GM12891 (cell line): ENCODE measurements at places on chromosomes 6 and 20.

GRCh38 chr6:11833626-11834592, 55.3 kb upstream of the ADTRP start:
- no peak for DNase-seq

DNA sequence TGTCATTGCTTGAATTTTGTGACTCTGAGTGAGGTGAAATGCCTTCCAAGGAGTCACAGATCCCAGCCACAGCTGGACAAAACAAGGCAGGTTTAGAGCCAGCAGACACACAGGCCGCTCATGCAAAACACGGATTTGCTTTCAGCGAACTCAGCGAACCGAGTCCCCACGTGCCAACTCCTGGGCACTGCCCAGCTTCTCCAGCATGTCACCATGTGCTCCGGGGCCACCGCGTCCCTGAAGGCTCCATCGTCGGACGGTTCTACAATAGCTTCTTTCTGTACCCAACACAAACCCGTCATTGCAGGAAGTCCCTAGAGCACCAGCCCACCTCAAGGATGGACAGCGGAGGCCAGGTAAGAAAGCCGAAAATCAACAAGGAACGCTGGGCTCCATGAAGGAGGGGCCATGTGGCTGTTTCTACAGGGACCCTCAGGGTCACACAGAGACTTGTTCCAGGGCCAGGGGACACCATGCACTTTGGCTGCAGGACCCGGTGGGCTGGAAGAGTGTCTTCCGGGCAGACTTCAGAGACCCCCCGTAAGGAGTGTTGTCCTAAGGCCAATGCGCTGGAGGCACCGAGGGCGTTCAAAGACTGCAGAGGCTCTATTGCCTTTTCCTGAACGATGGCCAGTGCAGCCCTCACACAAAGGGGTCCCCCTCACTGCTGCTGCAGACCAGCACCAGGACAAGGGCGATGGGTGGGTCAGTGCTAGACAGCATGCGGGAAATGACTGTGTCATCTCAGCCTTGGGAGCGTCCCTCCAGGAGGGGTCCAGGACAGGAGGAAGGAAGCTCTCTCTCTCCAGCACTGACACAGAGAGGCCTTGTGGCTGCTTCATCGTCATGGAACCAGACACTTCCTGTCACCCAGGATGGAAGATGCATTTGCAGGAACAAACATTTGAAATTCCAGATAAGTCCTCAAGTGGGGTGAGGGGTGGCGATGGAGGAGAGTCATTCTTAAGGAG, 19.8 kb downstream of the DACT2 start:
- DNase-seq: no peak

GRCh38 chr6:162408826-162409535, 318.6 kb downstream of the PRKN start:
- DNase-seq: no peak

- DNase-seq: no peak
These were observed 91.7 kb upstream of the NFATC2 start for GRCh38 chr20:51634257-51634656.

- DNase-seq: no peak
These were observed 77.7 kb downstream of the FLRT3 start for GRCh38 chr20:14259689-14260088.

DNA sequence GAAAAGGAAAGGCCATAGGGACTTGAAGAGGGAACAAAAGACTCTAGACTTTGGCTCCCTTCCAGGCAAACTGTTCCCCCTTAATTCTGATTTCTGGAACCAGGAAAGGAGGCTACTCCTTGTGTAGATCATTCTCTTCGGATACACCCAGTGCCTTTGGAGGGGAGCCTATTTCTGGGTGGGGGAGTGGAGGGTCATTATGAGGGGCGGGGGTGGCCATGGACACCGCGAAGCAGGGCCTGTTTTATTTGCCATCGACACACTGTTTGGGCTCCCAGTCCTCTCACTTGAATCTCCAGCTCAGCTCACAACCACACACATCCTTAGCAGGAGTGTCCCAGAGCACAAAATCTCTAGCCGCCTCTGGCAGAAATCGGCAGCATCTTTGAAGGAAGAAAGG, 132.3 kb downstream of the PXDC1 start:
- no peak for DNase-seq

DNA sequence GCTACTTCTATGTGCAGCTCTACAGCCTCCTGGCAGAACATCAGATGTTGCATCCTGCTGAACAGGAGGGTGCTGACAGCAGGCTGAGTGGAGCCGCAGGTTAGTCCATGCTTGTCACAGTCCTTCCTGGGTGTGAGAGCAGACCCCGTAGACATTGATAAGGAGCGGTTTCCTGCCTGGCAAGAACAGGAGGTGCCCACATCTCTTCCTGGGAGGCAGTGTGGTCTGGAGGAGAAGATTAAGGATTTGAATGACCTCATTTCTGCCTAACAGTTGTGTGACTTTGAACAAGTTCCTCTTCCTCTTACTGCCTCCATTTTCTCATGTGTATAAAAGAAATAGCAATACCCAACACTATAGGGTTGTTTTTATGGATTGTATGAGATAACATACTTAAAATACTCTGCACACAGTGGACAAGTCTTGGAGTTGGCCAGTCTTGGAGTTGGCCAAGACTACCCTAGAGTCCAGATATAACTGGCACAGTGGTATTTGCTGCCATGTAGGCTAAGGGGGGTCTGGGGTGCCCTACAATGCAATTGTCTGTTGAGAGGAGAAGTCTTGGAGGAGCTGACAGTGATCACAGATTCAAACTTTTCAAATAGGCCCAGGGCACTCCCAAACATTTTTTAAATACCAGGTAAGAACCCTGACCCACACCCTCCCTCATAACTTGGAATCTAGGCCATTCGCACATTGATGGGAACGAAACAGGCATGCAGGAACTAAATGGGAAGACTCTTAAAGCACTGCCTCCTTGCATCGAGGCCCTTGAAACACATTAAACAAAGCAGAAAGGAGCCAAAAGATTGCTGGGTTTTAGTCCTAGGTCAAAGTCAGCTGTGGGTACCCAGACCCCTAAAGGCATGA, 32.6 kb upstream of the TBC1D7 start:
- no peak for DNase-seq

- DNase-seq: no peak
These were observed 41.0 kb upstream of the COL21A1 start for GRCh38 chr6:56288347-56288746.

- DNase-seq: no peak
These were observed 23.6 kb downstream of the BNIP5 start for GRCh38 chr6:36312854-36313648.

DNA sequence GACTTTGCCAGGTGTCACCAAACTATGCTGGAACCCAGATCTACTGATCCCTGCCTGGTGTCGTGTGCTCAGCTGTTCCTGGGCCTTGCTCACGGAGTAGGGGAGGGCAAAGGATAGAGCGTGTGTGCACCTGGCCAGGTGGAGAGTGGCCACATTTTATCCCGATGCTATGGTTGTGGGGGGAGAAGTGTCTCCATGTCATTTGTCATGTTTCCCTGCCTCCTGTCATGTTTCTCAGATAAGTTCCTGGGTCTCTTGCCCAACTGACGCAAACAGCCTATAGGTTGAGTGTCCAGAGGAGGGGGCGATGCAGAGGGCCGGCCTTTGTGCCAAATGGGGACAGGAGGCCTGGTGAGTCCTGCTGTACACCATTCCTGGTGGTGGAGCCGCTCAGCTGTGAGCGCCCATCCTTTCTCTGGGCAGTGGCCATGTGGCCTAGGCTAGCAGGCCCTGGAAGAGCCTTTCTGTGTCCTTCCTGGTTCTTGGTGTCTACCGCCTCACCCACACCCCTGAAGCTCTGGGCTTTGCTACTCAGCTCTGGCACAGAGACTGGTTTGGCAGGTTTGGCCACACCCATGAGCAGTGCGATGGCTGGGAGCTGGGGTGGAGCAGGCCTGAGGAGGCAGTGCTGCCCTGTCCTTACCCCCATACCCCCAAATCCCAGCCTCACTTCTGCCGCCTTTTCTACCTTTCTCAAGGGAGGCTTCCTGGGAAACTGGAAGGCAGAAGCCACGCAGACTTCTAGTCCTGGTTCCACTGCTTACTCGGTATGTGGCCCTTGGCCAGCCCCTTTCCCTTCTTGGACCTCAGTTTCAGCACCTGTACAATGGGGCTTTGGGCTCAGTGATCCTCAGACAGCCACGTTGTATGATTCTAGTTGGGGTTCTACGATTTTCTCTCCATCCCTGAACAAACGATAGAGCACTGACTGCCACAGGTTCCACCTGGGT, 32.3 kb upstream of the EPB41L1 start:
- DNase-seq: no peak

DNA sequence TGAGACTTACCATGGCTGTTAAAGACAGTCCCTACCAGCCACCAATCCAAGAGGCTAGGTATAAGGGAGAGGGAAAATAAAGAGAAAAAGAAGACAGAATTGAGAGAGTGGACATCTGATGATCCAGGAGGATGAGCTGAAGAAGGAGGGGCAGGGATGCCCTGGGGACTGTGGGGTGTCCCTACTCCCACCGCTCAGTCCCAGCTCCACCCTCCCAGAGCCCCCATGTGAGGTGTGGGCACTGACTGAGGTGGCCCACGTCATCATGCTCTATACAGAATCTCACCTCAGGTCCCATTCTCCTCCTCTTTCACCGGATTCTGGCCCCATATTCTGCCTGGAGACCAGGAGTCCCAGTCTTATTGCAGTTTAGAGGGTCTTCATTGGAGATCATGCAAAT, 135.7 kb downstream of the KLHL32 start:
- no peak for DNase-seq

GRCh38 chr6:143068001-143068400, 7.3 kb downstream of the AIG1 start:
- DNase-seq: no peak

GRCh38 chr6:115441651-115442050, 619.0 kb downstream of the FRK start:
- no peak for DNase-seq
